ENCODE measurements at places on chromosomes 6 and 20.

DNA sequence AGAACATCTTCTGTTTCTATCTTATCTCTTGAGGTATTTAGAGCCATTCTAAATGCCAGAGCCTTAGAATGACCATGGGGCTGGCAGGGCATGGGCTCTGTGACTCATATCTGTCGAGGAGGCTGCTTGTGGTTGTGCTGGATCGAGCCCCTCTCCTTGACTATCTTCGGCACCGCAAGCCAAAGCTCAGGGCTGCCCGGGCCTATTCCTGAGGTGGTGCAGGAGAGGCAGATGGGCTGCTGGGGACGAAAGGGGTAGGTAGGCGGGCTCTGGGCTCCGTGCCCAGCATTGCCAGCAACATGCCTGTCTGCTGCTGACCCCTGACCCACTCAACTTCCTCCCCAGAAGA lies 89.9 kb downstream of the NOL4L start:
- DNase-seq = no peak

DNA sequence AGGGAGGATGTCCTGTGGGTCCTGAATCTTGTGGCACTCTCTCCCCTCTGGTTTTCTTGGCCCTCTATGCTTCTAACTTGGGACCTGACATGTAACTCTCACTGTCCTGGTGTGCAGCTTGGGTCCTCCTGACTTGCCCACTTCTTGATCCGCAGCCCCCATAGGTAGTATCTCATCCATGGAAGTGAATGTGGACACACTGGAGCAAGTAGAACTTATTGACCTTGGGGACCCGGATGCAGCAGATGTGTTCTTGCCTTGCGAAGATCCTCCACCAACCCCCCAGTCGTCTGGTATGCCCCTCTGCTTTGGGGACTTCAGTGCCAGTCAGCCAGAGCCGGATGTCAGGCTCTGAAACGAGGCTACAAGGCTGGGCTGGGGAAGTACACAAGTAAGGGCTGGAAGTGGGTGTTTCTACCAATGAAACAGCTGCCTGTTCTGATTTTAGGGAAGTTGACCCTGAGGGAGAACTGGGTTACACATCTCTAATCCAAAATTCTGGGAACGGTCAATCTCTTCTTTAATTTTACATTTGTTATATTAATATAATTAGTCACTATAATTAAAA lies 641 bp downstream of the DBNDD2 start:
- DNase-seq = no peak

DNA sequence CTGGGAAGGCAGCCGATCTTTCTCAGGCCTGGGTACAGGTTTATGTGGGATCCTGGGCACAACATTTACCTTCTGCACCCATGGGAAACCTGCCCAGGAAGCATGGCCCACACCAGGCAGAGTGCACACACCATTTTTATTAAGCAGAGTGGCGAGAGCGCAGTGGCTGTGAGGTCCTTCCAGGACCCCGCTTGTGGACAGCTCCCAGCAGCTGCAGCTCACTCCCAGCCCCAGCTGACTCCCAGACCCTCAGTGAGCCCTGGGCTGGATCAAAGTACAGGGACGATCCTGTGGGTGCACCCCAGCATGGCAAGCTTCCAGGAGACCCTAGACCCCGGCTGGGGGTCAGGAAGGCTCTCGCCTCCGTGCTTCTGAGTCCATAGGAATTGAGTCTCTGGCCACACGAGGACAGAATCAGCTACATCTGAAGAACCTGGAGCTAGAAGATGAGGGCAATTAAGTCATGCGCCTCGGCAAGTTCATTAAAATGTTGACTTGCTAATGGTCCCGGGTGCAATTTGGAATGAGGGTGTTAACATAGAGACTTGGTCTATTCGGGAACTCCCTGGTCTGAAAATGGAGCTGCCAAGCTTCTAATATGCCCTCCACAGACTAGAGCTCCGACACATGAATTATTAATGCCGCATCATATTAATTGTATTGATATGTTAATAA lies 65.4 kb upstream of the SLCO4A1 start:
- DNase-seq = no peak

- no peak for DNase-seq
Observed at GRCh38 chr6:128720891-128721290, 162.0 kb upstream of the LAMA2 start.

- no peak for DNase-seq
Observed at GRCh38 chr6:65117817-65118409, 589.1 kb downstream of the EYS start.

- DNase-seq = no peak
Observed at GRCh38 chr6:45416700-45417099, 39.0 kb upstream of the SUPT3H start.

GRCh38 chr20:44769481-44769863 lies 23.8 kb downstream of the KCNK15 start:
- DNase-seq = no peak

DNA sequence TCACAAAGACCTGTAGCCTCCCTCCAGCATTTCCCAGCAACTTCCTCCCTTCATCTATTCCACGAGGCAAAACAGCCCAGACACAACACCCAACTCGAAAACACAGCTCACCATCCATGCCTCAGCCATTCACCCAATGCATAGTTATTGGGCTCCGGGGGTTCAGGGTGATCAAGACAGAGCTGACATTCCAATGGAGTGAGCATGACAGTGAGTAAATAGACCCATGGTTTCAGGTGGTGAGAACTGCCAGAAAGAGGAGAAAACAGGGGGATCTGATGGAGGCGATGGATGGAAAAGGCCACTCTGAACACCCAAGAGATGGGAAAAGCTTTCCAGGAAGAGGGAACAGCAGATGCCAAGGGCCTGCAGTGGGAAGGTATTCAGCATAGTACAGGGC lies 5.9 kb downstream of the CASS4 start:
- no peak for DNase-seq
